ENCODE measurements at places on chromosomes 16 and 17.

- DNase-seq = no peak
Measured at GRCh38 chr17:52606098-52606497, 447.6 kb upstream of the CA10 start.

DNA sequence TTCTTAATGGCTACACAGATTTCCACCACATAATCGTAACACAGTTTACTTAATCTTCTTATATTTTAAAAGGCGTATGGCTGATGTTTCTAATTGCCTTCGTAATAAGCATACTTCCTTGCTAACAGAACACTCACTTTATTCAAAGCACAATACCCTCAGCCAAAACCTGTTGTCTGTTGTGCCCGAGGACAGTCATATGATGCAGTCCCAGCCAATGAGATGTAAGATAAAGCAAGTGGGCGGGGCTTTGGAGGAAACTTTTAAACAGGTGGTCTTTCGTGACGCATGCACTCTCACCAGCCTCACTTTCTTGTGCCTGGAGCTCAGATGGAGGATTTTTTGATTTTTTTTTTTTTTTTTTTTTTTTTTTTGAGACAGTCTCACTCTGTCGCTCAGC lies 174.1 kb downstream of the ZFHX3 start:
- no peak for DNase-seq

GRCh38 chr16:89922884-89923639 lies at the start of gene TUBB3:
TSS of gene TUBB3 (plus strand) at chr16:89923342. CDS start at chr16:89923402, 60 bp downstream.
- DNase-seq = no peak

- DNase-seq = no peak
Measured at GRCh38 chr16:14539156-14539555, 90.9 kb downstream of the PARN start.

DNA sequence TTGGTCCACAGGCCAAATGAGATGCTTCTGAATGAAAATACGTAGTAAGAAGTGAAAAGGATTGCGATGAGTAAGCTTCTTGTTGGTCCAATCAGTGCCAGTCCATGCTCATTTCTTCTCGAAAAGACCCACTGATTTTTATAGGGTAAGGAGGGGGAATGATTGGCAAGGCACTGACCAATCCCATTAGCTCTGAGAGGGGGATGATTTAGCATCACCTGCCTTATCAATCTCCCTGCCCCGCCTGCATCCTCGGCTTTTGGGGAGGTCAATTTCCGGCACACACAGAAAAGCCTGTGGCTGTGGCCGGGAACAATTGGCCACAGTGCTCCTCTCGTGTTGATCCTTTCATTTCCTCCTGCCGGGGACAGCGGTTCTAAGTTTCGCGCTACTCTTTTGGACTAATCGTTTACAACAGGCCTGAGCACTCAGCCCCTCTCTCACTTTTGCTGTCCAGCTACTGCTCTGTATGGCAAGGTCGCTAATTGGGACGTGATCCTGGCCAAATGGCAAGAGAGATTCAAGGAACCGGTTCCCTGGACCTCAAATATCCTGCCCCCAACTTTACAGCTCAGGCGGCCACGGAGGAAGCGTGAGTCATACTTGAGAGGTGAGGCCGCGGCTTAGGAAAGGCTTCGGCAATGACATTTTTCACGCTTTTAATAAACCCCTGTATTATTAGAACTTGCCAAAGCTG lies 43.1 kb downstream of the TBX4 start:
- no peak for DNase-seq

DNA sequence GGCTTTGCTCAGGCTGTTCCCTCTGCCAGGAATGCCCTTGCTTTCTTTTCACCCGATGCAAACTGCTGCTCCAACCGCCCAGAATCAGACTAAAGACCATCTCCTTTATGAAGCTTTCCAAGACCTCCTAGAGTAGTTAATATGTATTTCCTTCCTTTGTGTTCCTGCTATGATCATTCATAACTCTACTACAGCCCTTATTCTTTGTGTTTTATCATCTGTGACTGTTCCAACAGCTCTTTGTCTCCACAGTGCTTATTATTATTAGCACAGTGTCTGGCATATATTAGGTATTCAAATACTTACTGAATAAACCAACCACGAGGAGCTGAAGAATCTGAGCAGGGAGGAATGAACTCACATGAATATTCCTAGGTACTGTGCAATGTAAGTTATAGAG lies 7.6 kb downstream of the PSME3IP1 start:
- no peak for DNase-seq

DNA sequence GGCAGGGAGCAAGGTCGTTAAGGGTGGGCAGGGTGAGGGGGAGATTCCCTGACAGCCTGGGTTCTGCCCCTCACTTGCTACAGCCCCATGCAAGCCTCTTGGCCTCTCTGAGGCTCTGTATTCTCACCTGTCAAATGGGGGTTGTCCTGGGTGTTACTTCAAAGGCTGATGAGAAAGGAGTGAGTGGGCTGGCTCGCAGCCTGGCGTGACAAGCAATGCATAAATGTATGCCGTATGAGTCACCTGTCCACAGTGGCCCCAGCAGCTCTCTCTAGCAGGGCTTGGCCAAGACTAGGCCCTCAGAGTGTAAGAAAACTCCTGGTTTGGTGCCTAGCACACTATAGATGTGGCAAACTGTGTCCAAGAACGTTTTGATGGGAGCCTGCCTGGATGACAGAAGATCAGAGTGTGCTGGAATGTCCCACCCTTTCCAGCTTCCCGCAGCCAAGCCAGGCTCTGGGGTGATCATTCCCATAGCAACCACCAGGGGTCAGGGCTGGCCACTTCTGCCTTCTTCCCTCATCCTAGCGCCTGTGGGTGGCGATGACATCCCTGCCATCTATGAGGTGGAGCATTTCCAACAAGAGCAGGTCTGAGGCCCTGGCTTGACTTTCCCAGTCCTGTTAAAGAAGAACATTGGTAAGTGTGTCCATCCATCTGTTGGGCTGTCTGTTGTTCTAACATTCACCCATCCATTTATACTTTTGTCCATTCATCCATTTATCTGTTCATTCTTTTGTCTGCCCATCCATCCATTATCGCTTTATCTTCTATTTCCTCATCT lies 37.2 kb upstream of the ADGRG1 start:
- no peak for DNase-seq

DNA sequence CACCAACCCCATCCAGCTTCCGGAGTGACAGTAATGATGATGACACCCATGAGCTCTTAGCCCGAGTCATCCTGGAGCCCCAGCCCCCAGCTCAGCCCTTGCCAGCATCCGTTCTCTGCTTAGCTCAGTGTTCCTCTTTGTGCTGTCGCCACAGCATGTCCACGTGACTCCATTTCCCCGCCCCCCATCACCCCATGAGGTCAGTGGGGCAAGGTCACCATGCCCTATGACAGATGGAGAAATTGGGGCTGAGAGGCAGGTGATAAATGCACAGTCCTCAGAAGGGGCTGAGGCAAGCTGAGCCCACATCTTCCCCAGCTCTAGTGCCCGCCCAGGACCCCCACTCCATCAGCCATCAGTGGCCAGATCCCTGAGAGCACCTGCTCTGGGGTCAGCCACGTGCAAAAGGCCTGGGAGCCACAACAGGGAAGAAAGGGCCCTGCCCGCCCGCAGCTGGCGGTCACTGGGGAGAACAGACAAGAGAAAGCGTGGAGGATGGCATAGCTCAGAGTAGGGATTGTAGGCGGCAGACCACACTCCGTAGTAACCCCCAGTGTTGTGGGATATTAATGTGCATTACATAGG lies 17.1 kb downstream of the ITGB4 start:
- peak; percentile 37 for DNase-seq

DNA sequence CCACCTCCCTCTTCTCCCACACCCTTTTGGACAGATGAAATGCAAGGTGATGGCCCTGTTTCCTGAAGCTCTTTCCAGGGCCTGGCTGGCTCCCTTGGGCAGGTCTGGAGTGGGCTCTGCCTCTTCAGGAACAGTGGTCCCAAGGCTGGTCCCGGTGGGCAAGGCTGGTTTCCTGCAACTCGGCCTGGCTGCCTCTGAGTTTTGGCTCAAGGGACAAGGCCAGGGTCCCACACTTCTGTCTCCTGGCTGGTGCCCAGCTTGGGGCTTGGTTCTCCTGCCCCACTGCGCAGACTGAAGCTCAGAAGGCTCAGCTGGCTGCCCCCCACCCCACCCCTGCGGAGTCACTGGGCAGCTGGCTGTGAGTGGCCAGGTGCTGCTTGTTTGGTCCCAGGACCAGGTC lies 3.8 kb upstream of the ACTG1 start:
- DNase-seq = no peak

DNA sequence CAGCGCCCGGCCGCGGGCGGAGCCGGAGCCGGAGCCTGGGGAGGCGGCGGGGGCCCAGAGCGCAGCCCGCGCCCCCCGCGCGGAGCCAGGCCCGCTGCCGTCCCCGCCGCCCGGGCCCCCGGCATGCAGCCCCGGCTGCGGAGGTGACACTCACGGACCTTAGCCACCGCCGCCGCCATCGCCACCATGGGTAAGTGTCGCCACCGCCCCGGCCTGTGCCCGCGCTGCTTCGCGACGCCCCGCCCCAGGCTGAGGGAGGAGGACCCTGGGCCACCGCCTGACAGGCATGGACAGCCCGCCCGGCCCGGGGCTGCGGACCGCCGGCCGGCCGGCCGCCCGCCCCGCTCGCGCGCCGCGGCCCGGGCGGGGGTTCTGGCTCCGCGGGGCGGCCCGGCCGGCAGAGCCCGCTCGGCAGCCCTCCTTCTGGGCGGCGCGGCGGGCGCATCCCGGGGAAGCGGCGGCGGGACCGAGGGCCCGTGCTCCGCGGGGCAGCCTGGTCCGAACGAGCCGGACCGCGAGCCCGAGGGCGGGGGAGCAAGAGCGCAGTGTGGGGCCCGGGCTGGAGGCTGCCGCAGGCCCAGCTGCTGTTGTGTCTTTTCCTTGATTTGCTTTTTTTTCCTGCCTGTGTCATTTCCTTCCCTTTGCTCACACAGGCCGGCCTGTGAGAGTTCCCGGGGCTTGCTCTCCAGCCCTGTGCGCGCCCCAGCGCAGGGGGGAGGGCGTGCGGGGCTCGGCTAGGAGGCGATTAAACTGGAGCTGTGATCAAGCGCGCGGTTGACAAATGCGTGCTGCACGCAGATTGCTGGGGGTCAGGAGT lies 565 bp downstream of the MAP3K3 start:
- no peak for DNase-seq

DNA sequence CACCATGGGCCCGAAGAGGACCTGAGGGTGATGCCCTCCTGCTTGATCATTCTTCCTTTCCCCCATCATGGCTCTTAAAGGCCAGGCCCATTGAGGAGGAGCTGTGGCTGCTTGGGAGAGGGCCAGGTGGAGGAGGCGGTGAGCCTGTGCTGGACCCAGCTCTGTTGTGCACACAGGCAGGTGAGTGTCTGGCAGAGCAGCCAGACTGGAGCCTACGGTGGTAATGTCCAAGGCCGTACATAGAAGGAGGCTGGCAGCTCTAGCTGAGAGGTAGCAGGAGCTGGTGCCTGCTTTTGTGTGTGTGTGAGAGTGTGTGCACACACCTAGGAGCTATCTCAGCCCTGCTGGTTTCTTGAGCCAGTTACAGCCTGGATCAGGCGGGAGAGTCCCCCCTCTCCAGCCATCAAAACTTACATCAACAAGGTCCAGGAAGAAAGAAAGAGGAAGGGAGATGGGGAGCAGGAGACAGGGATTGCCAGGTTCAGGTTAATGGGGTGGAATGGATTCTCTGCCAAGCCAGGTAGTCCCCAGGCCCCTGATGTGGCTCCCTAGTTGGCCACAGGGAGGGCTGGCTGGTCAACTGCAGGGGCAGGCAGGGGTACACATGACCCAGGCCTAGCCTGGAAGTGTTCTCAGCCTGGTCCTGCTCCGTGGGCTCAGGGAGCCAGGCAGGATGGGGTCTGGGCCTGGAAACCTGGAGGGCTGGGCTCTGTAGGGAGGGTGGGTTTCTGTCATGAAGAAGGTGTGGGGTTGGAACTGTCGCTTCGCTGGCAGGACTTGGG lies 107.1 kb downstream of the RAP1GAP2 start:
- DNase-seq = no peak

GRCh38 chr17:9241774-9242496 lies 220.6 kb downstream of the NTN1 start:
- DNase-seq = no peak

GRCh38 chr16:68802190-68802589 lies 41.1 kb upstream of the TANGO6 start:
- DNase-seq = no peak

- DNase-seq = no peak
Measured at GRCh38 chr17:12566291-12566690, 99.4 kb upstream of the MYOCD start.

- no peak for DNase-seq
Measured at GRCh38 chr17:31064707-31065106, 30.1 kb upstream of the NF1 start.

GRCh38 chr17:9894231-9894630 lies 10.8 kb downstream of the RCVRN start:
- no peak for DNase-seq
